Smooth muscle cell of bladder (primary cell): ENCODE measurements at places on chromosomes 3 and 15. TPM values are rescaled to one million over a fixed set of nuclear protein-coding genes. Genes with fewer than 3 reads are reported as not detected.

Gene GP9
- not detected in 2 replicates for total RNA-seq

Gene FOXB1
- not detected in 2 replicates for total RNA-seq

Gene IL5RA
- not detected in 2 replicates for total RNA-seq

Gene HDDC3
- total RNA-seq, result 10.0 and 11.0 TPM in 2 replicates

Gene FAM162A
- 19.1 and 35.6 TPM in 2 replicates for total RNA-seq

Gene POPDC2
- total RNA-seq, result under 0.01 and 0.37 TPM in 2 replicates
